GDM1 (cell line): ENCODE measurements at places on chromosomes 16 and 17.
A peak's percentile ranks its signal among the peaks of the same experiment; 100 is the strongest.

DNA sequence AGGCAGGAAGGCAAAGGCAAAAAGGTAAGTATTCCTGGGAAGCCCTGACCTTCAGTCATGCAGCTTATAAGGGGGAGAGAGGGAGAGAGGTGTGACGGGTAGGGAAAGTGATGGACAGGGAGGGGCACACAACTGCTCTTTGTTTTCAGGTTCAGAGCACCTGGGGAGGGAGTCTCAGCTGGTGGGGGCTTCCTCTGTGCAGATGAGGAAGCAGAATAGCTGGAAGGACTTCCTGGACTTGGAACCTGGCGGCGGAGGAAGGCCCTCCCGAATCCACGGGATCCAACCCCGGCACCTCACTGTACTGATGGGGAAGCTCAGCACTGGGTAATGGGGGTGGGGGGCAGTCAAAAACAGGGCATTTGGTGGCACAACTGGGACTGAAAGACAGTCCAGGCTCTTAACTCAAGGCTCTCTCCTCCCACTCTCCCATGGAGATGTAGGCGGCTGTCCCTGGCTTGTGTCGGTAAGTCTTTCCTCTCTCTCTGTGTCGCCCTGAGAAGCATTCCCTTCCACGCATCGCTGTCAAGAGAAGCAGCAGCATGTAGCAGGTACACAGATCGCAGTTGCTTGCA, 11.9 kb upstream of the PITPNM3 start:
- no peak for DNase-seq

GRCh38 chr17:60248618-60249289, 99.0 kb downstream of the CA4 start:
- no peak for DNase-seq

DNA sequence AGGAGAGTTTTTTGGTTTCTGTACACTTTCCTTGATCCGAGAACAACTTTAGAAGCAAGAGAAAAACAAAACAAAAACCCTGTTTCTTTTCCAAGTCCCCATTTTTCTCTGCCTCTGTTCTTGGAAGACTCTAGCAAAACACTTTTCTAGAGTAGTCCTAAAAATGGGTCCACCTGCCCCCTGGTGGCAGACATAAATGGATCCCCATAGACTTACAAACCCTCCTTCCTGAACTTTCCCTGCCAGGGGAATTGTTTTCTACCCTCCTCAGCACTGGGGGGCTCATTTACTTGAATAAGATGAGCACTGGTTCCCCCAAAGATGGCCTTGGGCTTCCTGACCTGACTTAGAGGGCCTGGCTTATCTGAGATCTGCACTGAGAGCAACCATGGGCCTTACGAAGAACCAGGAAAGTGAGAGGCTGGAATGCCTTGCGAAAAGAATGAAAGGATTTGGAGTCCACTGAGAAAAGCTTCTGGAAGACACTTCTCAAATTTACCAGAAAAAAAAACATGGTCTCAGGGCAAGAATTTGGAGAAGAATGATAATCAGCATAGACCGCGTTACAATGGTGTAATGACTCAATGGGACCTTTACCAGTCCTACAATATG, 48.0 kb upstream of the CDYL2 start:
- no peak for DNase-seq

GRCh38 chr17:74213861-74214391, 555 bp downstream of the TTYH2 start:
- DNase-seq, result peak; percentile 46
